ENCODE measurements at places on chromosomes 11 and 22.

DNA sequence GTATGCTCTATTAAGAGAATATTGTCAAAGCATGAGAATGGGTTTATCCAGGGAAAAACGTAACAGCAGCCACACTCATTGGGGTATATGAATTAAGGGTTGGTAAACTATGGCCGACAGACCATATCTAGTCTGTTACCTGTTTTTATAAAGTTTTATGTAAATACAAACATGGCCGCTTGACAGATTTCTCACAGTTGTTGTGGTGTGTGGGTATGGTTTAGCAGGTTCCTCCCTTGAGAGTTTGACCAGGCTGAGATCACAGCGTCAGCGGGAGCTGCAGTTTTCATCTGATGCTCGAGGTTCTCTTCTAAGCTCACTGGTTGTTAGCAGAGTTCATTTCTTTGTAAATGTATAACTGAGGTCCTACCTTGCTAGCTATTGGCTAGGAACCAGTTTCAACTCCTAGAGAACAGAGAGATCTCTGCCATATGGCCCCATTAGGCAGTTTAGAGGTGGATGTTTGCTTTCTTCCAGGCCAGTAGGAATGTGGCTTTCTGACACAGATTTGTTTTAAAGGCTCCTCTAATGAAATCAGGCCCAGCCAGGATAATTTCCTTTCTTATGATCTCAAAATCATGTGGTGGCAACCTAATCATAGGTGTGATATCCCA, 45.5 kb upstream of the GRIK4 start:
- DNase-seq, result no peak

DNA sequence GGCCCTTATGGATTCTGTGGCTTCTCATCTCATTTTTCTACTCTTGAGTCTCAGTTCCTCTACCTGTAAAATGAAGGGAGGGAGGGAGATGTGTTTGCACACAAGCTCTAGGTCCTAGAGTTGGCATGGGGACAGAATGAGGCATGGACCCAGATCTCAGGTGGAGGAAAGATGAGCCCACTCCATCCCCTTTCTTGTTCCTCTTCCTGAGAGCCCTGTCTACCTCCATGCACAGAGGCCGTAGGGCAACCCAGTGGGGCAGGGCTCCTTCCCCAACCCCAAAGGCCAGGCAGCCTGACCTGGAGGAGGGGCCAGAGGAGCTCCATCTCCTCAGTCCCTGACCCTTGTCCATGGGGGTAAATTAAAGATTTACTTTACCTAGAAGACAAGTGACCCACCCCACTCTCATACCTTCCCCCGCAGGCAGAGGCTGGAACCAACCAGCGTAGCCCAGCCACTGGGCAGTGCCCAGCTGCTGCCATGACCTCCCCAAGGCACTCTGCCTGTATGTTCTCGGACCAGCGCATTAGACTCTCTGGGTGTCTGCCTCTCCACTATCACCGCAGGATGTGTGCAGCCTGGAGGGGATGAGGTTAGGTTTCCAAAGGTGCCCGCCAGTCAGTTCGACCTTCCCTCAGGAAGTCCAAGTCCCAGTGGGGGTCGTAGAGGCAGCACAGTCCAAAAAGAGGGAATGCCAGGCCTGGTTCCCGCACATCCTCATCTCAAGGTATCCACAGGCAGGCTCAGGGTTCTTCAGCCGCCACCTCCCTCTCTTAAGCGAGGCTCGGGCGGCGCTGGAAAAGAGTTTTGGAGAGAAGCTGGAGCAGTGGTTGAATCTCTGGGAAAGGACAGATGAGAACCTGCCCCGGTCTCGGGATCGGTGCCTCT, 3.0 kb downstream of the SMTN start:
- no peak for DNase-seq

DNA sequence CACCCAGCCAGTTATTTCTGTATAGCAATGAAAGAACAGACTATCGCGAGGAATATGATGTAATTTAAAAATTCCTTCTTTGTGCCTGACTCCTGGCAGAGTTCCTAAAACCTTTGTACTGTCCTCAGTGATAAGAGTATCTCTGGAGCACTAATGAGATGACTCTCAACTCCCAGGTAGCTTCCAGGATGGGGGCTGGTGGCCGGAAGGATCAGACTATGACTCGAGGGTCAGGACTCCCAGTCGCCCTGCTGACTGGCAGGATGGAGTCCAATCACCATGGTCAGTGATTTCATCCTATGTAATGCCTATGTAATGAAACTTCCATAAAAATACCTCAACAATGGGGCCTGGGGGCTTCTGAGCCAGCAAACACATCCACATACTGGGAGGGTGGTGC, 135.1 kb downstream of the SHANK2 start:
- DNase-seq, result no peak

GRCh38 chr11:47560426-47560825, 5.0 kb upstream of the PTPMT1 start:
- no peak for DNase-seq

GRCh38 chr11:75524665-75525432, 892 bp downstream of the GDPD5 start:
- DNase-seq, result no peak

DNA sequence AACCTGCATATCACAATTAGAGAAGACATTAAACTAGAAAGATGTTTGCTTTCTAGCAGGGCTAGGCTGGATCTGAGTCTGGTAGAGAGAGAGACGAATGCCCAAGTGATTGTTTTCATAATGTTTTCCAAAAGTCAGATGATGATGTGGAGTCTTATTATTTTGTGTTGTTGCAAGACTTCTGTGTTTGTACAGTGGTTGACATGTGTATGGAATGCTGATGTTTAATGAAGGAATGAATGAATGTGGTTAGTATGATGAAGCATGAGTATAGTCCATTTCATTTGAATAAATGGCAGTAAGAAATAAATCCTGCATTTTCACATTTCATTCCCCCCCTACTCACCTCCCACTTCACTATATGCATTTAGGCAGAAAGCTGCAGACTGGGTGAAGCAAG, 69.6 kb downstream of the PPP2R1B start:
- DNase-seq, result no peak

DNA sequence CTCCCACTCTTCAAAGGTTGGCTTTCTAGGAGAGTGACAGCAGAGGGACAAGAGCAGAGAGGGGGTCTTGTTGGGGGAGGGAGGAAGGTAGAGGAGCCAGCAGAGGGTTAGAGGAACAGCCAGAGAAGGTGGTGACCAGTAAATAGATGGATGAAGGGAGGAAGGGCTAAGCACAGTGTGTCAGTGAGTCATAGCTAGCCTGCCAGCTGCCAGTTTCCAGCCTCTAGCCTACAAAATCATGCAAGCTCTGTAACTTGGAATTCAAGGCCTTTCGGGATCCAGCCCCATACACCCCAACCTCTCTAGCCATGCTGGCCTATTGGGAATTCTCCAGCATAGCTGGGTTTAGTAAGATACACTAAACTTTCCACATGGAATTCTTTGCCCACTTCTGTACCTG, 147.4 kb upstream of the TEAD1 start:
- no peak for DNase-seq

- no peak for DNase-seq
Measured at GRCh38 chr11:22681281-22681812, 14.9 kb downstream of the GAS2 start.

DNA sequence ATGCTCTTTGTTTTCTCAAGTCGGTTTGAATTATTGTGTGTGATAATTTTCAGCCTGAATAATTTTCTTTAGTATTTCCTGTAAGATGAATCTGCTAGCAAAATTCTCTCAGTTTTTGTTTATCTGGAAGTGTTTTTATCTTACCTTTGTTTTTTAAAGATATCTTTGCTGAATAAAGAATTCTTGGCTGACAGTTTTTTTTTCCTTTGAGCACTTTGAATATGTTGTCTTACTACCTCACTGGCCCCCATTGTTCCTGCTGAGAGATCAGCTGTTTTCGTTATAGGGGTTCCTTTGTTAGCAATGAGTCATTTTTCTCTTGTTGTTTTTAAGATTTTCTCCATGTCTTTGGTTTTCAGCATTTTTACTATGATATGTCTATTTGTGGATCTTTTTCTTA, 63.0 kb downstream of the HORMAD2 start:
- DNase-seq, result no peak

- no peak for DNase-seq
Measured at GRCh38 chr11:911031-911889, 650 bp upstream of the CHID1 start.

- no peak for DNase-seq
Measured at GRCh38 chr11:45455536-45455935, 169.4 kb upstream of the SYT13 start.

DNA sequence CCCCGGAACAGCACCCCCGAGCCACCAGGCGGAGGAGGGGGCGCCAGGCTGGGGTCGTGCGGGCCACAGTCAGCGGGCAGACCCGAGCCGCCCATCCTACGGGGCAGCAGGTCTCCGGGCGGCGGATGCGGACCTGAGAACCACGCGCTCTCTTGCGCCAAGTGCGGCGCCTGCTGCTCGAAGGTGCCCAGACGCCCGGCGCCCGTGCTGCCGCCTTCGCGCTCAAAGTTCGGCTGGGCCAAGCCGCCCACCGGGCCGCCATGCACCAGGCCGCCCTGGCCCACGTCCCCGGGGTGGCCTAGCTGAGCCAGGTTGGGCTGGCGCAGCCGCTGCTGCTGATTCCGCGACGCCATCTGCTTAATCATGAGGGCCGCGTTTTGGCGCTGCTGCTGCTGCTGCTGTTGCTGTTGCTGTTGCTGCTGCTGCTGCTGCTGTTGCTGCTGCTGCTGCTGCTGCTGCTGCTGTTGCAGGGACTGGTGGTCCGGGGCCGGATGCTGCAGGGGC, 3.0 kb downstream of the MN1 start:
- no peak for DNase-seq

DNA sequence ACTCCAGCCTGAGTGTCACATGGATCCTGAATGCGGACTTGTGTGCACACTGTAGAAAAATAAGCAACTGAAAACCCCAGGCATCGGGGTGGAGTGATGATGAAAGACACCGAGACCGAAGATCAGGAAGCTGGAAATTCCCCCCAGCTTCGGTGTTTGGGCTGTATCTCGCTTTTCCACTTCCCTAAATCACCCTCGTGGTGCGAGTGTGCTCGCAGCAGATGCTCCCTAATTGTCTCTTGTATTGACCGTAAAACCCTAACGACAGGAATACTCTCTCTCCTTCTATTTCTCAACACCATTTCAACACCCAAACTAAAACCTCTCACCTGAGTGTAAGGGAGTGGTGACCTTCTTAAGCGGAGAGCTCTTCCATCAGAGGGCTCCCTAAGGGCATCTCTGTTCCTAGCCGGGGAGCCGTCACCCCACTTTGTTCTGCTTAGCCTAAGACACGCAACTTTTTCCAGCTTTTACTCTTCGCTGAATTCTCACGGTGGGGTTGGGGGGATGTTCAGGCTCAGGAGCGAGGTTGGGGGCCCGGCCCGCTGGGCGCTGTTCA, 635 bp upstream of the GRK3 start:
- peak; percentile 2 for DNase-seq

DNA sequence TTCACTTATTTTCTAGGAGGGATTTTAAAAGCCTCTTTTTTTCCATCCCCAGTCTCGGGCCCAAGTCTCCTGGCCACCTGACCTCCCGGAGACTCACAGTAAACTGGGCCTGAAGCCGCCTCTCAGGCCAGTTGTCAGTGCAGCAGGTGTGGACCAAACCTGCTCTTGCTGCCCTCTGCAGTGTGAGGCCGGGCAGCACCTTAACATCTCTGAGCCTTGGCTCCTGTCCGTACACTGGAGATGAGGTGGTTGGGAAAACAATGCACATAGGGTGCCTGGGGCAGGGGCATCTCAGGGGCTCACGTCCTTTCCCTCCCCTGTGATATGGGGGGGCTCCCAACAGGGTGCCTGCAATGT, 45.1 kb downstream of the PHF21B start:
- DNase-seq, result no peak

GRCh38 chr11:28756977-28757376, 648.8 kb downstream of the METTL15 start:
- no peak for DNase-seq

DNA sequence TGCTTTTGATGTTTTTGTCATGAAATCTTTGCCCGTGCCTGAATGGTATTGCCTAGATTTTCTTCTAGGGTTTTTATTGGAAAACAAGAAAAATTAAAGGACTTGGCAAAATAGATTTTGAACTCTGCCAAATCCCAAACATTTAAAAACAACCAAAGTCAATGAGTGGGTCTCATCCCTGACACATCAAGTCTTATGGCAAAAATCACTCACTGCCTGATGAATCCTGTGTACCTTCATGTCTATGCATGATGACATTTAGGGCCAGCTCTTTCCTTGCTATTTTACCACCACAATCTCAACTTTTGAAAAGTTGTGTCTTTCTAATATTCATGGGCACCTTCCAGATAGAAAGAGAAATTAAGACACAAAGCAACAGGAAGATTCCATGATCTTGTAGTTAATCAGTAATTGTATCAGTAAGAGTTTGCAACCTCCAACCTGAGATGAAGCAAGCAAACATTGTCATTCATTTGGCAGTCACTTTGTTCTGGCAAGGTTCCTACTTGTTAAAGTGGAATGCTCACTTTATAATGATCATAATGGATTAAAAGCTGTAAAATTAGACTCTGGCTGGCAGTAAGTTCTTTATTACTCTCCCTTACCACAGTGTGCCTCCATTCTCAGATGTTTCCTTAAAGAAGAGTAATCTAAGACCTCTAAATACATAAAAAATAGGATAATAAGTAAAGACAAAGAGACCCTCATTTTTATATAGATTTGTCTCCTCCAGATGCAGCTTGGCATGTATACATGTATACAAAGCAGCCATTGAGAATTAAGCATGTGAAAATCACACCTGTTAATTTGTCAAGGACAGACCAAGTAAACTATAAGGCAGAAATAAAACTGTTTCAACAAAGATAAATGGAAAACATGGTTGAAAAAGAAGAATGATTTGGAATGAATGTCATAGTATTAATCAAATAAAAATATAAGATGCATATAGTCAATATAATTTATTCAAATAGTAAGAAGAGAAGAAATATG, 51.6 kb downstream of the ETS1 start:
- no peak for DNase-seq

GRCh38 chr22:46008836-46009596, 32.1 kb upstream of the WNT7B start:
- DNase-seq, result no peak

- DNase-seq, result no peak
Measured at GRCh38 chr11:26931248-26931631, 62.7 kb upstream of the FIBIN start.

GRCh38 chr11:98512938-98513337, 507.8 kb upstream of the CNTN5 start:
- no peak for DNase-seq

- DNase-seq, result no peak
Measured at GRCh38 chr11:30919389-30920152, 333.4 kb upstream of the MPPED2 start.

- no peak for DNase-seq
Measured at GRCh38 chr11:132980670-132981069, 551.6 kb downstream of the OPCML start.

GRCh38 chr22:17875631-17876030, 101.4 kb upstream of the BID start:
- DNase-seq, result no peak

DNA sequence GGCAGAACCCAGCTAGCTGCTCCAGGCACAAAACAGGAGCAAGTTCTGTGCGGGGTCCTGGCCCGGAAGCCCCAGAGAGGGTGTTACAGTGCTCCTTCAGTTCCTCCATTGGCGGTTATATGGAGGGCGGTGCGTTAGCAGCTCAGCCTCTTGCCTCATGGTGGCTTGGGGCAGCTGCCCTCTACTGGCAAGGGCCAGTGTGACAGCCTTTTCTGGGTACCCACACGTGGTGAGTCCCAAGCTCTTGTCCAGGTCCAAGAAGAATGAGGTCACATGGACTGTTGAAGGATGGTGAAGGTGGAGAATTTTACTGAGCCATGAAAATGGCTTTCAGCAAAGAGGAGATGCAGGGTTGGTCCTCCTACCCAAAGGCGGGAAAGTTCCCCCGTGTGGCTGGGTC, 100.5 kb downstream of the WT1 start:
- no peak for DNase-seq

- DNase-seq, result no peak
Measured at GRCh38 chr11:19718951-19719350, 6.3 kb downstream of the NAV2 start.
